Right renal cortex interstitium (tissue), 3 donors: ENCODE measurements at places on chromosomes 12 and 14.
A peak's percentile ranks its signal among the peaks of the same experiment; 100 is the strongest.

DNA sequence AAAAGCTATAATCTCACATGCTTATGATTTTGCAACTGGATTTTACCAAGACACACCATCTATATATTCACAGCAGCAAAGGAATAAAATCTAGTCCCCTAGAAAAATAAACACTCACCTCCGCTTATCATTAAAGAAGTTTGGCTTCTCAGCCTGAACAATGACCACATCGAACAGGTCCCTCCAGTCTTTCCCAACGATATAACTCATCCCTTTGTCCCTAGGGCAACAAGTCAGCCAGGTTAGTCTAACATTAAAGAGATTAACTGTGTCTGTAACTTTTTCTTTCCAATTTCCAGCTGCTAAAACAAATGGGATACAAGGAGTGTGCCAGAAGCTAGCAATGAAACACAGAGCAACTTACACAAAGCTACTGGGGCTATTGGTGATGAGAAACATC is 48.0 kb downstream of the NT5DC3 start:
- no peak for DNase-seq

- DNase-seq, result no peak
Measured at GRCh38 chr12:118053071-118053985, 7.7 kb downstream of the WSB2 start.

GRCh38 chr14:61925732-61926435 is 163.7 kb downstream of the SNAPC1 start:
- no peak for DNase-seq

DNA sequence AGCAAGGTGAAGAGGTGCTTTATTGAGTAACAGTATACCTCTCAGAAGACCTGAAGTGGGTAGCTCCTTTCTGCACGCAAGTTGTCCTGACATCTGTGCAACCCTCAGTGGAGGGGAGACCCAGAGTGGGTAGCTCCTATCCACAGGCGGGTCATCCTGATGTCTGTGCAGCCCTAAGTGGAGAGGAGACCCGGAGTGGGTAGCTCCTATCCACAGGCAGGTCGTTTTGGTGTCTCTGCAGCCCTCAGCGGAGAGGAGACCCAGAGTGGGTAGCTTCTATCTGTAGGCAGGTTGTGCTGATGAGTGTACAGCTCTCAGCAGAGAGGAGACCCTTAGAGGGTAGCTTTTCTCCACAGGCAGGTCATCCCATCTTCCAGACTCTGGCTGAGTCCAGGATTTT is 45.1 kb upstream of the PRPF39 start:
- no peak for DNase-seq

- no peak for DNase-seq
Measured at GRCh38 chr14:51360592-51360991, 120.5 kb downstream of the TMX1 start.

DNA sequence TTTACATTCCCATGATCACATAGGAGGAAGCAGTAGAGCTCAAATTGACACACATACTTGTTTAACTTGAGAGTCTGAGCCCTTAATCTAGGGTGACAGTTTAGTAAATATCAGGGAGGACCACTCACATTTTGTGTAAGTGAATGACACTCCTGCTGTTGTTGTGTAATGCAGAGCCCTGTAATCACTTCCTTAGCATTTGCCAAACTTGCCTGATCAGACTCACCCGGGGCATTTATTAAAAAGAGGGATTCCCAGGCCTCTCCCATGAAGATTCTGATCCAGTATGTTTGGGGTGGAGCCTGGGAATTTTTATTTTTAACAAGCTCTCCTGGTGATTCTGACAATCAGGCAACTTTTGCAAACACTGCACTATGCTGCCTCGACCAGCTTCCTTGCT is 119.6 kb downstream of the NUAK1 start:
- no peak for DNase-seq

GRCh38 chr12:87163122-87163521 is 866.1 kb downstream of the C12orf50 start:
- no peak for DNase-seq

DNA sequence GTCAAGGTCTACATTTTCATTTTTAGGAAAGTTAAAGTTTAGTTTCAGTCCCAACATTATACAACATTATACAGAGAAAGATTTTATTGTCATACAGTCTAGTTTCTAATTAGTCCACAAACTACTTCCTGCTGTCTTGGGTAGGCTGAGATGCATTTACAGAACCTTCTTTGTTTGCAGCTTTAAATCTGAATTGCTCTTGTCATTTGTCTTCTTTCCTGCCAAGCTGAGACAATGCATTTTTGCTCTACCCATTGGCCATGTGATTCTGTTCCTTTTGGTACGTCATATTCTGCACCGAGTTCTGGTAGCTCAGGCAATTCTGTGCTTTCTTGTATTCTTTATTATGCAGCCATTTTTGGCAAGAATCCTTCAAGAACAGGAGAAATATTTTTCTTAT is 228.5 kb downstream of the ATP23 start:
- DNase-seq, result no peak

GRCh38 chr12:28512876-28513275 is 322.6 kb downstream of the CCDC91 start:
- DNase-seq, result no peak

GRCh38 chr12:125324861-125325490 is 259.7 kb downstream of the AACS start:
- DNase-seq, result no peak

GRCh38 chr12:7387289-7387688 is 56.7 kb downstream of the CD163L1 start:
- DNase-seq, result no peak

DNA sequence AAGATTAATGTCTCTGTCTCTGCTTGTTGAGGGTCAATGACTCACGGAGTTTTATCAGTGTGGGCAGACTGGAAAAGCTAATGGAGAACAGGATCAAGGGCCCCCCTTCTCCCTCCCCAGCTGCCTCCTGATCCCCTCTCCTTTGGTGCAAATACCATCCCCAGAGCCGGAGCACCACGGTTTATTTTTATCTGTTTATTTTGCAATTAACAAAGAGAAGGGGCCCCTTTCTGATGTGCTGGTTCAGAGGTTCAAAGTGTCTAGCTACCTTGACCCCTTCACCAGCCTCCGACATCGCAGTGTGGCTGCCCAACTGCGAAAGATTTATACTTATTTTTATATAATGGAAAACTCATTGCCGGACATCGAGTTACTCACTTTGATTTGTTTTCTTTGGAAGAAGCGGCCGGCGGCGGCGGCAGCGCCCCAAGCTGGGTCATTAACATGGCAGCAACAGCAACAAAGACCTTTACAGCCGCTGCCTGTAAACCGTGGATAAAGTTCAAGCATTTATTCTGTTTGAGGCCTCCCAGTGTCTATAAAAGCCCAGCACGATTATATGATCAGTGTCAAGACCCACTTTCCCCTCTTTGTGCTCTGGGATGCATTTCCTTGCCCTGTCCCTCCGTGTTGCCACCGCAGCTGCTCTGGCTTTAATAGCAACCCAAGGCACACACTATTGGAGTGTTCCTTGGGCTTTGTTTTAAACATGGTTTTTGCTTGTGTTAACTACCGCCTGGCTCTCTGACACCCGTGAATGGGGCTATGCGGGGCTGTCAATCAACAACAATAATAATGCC is 47.4 kb upstream of the PARP11 start:
- DNase-seq, result no peak

GRCh38 chr14:89243286-89243685 is 173.7 kb downstream of the FOXN3 start:
- no peak for DNase-seq

DNA sequence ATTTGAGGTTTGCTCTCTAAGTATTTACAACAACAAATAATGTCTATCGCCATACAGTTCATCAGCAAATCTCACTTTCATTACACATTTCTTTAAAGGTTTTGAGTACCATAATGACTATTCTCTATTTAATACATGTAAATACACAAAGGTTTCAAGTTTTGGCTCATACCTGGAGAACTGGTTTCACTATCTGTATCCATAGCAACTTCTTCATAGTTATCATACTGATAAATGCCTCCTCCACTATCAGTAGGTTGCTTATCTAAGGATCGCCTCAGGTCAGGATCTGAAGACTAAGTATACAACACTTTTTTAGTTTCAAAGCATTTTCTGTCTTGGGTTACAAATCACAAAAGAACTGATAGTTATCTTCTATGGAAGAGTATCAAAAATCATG is 21.4 kb downstream of the ZFC3H1 start:
- DNase-seq, result no peak

DNA sequence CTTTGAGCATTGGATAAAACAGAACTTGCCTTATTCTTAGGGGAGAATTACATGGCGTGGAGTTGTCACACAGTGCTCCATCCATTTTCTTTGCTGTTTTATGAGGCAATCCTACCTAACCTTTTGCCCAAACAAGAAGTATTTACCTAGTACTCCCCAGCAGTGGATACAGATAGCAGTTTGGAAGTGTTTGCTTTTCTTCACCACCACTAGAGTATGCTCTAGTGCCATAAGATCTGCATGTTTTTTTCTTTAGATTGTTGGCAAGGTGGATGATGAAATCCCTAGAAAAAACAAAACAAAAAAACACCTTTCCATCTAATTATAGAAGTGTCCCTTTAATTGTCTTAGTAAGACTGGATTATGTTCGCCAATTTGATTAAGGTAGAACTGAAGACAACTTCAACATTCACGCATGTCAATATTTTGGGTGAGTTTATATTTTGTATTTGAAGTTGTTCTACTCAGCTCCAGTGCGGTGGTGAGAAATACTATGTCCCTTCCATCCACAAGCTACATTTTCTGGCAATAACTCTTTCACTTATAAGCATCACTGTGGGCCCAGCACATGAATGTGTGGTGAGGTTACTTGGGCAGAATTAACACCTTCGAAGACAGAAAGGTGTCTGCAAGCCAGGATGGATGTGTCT is 23.6 kb upstream of the TMEM260 start:
- DNase-seq, result no peak

DNA sequence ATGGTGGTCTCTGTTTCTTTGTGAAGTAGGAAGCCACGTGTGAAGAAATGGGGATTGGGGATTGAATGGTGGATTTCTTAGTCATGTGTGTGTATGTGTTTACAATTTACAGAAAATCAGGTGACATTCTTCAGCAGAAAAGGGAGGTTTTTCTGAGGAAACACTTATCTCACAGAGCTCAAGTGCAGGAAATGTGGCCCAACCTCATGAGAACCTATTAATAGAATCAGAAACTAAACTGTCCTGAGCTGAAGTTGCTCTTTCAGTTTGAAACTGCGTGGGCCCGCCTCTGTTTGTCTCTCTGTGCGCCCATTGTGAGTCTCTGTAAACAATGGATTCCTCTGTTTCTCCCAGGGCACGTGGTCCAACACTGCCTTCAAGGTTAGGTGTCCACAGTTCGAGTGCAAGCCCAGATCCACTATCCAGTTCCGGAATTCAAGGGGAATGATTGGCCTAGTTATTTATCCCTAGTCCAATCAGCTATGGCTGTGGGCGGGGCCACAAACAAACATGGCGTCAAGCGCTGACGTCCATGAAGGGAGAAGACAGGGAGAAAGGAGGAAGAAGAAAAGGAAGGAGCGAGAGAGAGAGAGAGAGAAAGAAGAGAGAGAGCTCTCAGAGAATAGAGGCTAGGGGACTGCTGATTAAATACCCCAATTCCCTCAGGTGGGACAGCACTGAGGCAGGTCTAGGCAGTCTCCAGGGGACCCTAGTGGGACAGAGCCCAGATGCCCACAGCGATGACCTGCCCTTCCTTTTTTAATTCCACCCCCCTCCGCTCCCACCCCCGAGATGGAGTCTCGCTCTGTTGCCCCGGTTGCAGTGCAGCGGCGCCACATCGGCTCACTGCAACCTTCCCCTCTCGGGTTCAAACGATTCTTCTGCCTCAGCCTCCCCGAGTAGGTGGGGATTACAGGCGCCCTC is 31.4 kb upstream of the C12orf76 start:
- no peak for DNase-seq

GRCh38 chr12:55707841-55708694 is at the start of gene ITGA7:
Gene ITGA7, minus strand, starts transcription at chr12:55707904. Its CDS starts 222 bp downstream, at chr12:55707682.
- DNase-seq, result no peak

- DNase-seq, result no peak
Measured at GRCh38 chr14:77897374-77897773, 97.5 kb downstream of the ADCK1 start.

DNA sequence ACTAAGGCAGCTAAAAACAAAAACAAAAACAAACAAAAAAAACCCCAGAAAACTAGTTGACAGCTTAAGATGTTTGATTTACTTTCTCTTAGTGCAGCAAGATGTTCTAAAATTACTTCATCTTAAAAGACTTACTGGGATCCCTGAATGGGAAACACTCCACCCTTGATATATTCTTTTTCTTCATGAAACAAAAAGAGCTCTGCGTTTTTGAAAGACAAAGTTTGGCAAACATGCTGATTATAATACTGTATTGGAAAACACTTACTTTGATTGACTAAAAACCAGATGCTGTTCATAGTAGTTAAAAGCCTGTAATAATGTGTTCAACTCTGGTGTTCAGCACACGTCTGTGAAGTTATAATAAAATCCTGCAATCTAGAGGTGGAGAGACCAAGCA is 136.8 kb downstream of the SRGAP1 start:
- no peak for DNase-seq

- no peak for DNase-seq
Measured at GRCh38 chr14:89773644-89774316, 180.8 kb downstream of the EFCAB11 start.

- no peak for DNase-seq
Measured at GRCh38 chr12:29425722-29426121, 44.8 kb upstream of the ERGIC2 start.

- DNase-seq, result no peak
Measured at GRCh38 chr14:22656945-22657731, 13.0 kb upstream of the OR6J1 start.

DNA sequence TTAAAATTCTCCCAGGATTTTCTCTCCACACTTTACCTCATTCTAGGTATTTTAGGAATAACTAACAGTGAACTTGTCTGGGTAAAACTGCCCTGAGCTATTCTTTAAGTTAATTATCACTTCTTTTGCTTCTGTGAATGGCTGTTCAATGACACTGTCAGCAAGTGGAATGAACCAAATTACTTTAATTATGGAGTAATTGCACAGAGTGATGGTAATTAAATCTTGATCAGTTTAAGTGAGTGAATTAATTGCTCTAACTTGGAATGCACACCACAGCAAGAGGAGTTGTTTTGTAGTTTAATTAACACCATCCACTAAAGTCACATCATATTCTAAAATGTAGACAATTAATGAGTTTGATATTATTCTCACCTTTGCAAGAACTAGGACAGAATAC is 36.2 kb upstream of the TMEM260 start:
- no peak for DNase-seq

DNA sequence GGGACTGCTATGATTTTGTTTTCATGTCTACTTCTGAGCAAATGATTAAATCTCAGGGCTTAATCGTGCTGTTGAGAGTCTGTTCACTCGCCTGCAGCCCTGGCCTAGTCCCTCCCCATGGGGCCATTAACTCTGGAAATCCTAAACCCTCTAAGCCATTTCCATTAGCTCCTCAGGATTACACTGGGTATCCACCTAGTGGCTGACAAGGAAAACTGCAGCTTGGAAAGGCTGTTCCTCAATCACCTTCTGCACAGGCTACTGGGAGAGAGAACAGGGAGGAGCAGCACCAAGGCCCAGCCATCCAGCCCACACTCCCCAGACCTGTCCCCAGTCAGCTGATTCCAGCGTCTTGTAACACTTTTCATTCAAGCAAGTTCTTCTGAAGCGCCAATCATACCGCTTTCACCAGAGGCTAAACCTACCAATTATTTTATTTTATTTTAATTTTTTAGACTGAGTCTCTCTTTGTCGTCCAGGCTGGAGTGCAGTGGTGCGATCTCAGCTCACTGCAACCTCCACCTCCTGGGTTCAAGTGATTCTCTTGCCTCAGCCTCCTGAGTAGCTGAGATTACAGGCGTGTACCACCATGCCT is 48.7 kb downstream of the NEUROD4 start:
- DNase-seq, result peak; percentile 16
